ENCODE measurements at places on chromosomes 6 and 20.

DNA sequence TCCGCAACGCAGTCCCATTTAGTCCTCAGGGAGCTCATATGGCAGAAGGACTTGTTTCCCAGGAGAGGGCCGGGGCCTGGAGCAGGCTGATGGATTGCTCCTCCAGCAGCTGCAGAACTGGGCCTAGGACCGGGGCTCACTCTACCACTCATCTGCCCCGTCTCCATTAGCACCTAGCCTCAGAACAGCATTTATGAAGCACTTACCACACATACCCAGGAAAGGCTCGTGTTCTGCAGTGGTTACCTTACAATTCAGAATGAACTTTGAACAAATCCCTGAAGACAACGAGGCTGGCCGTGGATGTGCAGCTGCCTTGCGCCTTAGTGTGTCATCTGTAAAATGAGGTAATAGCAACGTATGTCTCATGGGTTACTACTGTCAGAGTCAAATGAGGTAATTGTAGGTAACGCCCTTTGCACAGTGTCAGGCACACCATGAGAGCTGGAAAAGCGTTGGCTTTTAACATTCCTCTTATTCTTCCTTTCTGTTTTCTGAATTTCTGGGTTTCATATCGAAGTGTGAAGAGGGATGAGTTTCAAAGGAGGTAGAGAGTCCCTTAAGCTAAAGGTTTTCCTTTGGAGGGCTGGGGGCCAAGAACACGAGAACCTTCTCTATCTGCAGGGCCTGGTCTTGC lies 46.3 kb upstream of the CD93 start:
- no peak for DNase-seq

GRCh38 chr20:53030061-53030460 lies 57.9 kb downstream of the TSHZ2 start:
- no peak for DNase-seq

DNA sequence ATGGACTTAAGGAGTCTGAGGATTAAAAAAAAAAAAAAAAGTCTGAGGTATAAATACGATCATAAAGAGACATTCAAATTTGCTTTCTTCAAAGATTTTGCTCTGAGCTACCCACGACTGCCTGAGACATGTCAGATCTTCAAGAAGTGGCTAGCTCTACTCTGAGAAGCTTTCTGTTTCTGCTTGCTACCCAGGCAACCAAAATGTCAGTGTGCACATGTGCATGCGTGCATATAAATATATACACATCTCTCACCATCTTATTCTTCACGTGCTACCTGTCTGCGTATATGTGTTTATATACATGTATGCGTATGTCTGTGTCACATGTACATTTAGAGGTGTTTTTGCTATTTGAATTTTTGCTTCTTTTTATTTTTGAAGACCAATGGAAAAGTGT lies 299.6 kb upstream of the STXBP5 start:
- DNase-seq, result no peak

DNA sequence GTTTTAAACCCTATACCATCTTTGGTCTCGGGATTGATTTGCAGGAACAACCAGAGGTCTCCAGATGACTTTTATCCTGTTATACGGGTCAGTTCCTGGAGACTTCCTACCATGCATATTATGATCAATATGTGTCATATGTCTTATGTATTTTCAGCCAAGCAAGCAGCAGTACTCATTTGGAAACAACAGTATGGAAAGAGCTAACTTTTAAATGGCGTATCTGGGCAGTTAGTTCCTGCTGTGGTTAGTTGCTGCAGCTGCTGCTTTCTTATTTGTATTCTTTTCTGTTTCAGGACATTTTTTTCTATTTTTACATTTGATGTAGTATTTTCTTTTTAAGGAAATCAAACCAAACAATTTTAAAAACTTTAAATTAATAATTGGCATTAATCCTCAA lies 207.5 kb downstream of the MANEA start:
- no peak for DNase-seq

DNA sequence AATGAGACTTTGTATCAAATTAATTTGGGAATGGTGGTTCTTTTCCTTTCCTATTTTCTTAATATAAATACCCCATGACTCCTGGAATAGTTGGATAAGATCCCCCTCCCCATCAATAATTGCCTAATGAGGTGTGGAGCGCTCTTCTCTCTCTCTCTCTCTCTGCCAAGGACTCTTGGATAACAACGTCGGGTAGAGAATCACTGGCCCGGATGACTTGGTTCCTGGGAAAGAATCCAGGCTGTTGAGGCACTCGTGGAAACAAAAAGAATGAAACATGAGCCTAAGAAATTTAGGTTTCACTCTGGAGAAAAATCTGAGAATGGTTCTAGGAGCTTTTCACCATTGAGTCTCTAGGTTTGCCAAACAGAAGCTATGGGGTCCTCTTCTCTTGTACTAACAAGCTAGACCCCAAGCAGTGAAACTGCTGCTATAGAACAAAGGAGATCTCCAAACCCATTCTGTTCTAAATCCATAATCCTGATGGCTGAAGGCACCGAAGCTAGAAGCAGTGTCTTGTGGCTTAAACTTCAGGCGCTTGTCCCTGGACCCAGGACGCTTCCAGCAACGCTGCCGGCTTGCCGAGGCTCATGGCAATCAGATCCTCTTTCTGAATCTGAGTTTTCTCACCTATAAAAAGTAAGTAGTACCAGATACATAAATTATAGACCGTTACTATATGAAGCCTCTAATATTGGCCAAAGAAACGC lies 241.6 kb upstream of the BTBD3 start:
- no peak for DNase-seq

GRCh38 chr20:37347891-37348791 lies 2.2 kb downstream of the SRC start:
- peak; percentile 39 for DNase-seq

- no peak for DNase-seq
These were observed 46.2 kb downstream of the RPP40 start for GRCh38 chr6:4957521-4958231.

- DNase-seq, result no peak
These were observed 50.7 kb downstream of the TAF4 start for GRCh38 chr20:62014889-62015537.

GRCh38 chr6:71164890-71165289 lies 123.7 kb upstream of the OGFRL1 start:
- DNase-seq, result no peak

GRCh38 chr6:3221578-3221977 lies 5.9 kb downstream of the TUBB2B start:
- no peak for DNase-seq

GRCh38 chr6:17622144-17622543 lies 22.0 kb downstream of the FAM8A1 start:
- DNase-seq, result no peak

DNA sequence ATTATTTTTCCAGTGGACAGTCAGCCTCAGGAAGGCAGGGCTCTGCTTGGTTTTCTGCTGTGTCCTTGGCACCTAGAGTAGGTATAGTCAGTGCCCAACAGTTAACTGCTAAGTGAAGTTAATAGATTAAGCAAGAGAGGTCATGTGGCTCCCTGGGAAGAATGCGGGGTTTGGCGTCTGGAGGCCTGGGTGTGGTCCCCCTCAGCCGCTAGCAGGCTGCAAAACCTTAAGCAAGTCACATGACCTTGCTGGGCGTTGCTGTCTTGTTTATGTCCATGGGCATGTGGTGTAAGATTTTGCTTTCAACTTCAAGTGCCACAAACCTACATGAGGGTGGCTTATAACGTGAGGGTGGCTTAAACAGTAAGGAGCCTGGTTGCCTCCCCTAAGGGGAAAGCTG lies 75.5 kb upstream of the SCP2D1 start:
- DNase-seq, result no peak

GRCh38 chr20:41386502-41387427 lies 20.1 kb upstream of the EMILIN3 start:
- DNase-seq, result no peak

GRCh38 chr6:169386411-169387057 lies 132.9 kb upstream of the THBS2 start:
- DNase-seq, result no peak

DNA sequence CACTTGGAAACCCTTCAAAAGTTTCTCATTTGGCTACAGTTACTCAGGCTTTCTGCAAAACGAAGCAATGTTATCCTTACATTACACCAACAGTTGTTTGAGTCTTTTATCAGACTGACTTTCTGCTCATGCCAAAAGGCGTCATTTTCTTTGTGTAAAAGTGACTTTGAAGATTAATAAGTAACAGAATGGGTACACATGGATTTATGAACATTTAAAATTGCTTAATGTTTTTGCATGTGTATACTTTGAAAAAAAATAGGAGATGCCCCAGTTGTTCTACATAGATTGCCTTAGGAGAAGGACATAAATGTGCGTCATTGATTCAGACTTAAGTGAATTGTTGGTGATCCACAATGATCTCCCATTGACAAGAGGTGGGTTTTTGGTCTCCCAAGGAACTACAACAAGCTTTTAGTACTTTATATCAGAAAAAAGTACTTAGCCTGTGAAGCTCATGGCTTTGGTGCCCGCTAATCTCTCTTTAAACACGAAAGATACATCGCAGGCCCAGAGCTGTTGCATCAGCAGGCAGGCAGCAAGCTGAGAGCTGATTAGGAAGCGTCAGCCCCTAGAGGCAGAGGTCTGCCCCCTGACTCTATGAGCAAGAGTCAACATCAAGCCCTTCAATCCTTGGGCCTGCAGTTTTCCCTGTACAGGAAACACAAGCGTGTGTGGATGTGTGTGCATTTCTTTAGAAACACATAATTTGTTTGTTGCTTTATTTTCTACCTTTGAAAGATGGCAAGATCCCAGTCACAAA lies 45.9 kb downstream of the SLC22A3 start:
- no peak for DNase-seq

- peak; percentile 58 for DNase-seq
These were observed 256.5 kb downstream of the FARS2 start for GRCh38 chr6:5517796-5518195.

GRCh38 chr6:35893246-35893645 lies 27.7 kb downstream of the SRPK1 start:
- no peak for DNase-seq

DNA sequence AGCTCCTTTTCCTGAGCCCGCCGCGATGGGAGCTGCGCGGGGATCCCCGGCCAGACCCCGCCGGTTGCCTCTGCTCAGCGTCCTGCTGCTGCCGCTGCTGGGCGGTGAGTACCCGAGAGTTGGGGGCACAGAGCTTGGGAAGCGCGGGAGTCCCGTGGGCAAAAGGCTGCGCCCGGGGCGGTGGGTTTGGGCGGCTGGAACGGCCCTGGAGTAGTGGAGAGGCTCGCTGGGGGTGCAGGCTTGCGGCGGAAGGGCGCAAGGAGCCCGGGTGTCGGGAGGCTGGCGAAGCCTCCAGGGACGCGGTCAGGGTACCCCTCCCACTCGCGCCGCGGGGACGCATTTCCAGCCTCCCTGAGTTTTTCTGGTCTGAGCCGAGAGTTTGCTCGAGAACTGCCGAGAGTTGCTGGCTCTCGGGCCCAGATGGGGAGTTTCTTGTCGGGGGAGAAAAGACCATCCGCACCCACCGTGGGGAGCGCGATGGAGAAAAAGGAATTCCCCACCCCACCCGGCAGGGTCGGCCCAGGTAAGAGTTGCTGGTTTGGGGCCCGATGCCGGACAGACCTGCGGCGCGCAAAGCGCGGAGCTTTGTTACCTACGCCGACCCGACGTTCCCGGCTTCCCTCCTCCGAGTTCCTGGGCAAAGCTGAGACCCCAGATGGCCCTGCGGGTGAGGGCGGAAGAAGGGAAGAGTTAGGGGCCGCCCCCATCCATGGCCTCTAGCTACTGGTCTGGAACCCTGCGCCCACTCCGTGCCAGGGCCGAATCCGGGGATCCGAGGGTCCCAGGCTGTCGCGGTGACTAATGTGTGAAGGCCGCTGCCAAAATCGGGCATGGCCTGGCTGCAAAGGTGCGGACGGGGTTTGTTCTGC lies 584 bp downstream of the PTK7 start:
- no peak for DNase-seq
